DMS79 treated with DMSO at 0.1 percent for 48 hours (cell line): ENCODE measurements at places on chromosomes 4 and X.

- DNase-seq: no peak
Observed at GRCh38 chr4:185357211-185357610, 38.5 kb downstream of the LRP2BP start.

DNA sequence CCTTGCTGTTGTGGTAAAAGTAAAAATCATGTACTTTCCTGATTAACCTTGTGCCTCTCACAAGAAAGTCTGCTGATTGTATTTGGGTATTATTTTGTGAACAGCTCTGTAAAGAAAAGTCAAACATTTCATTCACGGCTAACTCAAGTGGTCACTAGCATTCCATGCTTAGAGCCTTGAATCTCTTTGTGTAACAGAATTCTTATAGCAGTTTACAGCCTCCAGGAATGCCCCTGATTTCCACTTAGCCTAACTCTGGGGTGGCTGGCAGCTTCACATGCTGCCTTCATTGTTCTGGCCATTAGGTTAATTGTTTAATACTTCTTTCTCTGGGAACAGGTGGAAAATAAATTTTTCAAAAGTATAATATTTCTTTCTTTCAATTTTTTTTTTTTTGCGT is 226.7 kb downstream of the RBMX2 start:
- DNase-seq: no peak

DNA sequence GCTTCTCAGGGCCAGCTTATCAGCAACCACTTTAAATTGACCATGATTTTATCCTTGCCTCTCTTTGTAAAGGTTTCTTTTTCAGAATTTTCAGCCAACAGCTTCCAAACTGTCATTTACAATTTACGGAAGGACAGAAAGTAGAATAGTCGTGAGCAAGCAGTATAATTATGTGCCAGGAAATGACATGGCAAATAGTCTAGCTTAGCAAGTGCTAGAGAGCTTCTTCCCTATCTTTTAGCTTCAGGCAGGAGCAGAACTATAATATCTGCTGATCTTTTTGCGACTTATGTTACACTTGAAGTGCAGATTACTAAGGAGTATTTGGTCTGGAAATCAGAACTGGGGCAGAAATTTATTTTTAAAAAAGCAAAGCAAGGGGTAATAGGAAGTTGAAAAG is 123.0 kb upstream of the AP1S2 start:
- no peak for DNase-seq

DNA sequence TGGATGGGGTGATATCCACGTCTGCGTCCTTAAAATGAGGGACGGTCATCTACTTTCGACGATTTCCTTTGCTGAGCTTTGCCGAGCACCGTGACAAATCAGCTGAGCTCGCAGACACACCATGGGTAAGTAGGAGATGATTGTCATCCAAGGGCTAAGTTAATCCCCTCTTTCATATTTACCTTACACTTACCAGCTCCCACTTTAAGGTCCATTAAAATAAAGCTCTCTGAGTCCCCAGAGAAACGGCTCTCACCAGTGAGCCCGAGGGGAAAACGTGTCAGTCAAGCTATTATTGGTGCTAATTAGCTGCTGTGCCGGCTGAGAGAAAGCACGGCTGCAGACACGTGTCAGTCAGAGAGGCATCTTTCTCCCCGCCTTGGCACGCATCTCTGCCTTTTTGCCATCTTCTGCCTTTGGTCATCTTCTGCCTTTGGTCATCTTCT is 72.2 kb downstream of the CRLF2 start:
- no peak for DNase-seq
